ENCODE measurements at places on chromosomes 3 and 15.

- peak; percentile 96 for DNase-seq
Measured at GRCh38 chr3:195271410-195272243, 668 bp upstream of the XXYLT1 start.

- no peak for DNase-seq
Measured at GRCh38 chr15:98263787-98264186, 303.3 kb downstream of the ARRDC4 start.

DNA sequence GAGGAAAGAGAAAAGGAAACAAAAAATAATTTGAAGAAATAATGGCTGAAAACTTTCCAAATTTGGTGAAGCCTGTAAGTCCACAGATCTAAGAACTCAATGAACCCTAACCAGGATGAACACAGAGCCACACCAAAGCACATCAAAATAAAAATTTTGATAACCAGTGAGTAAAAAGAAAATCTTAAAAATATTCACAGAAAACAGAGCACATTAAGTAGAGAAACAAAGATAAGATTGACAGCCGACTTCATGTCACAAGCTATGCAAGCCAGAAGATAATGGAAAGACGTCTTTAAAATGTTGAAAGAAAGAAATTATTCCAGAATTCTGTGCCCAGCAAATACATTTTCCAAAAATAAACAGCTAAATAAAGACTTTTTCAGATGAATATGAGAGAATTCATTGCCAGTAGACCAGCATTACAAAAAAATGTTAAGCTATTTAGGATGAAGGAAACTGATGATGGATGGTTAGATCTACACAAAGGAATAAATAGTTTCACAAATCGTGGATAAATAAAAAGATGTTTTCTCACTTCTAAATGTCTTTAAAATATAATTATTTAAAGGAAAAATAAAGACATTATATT, 140.2 kb upstream of the SKOR1 start:
- DNase-seq, result no peak

GRCh38 chr3:43733459-43734384, 43.0 kb downstream of the ABHD5 start:
- DNase-seq, result no peak

DNA sequence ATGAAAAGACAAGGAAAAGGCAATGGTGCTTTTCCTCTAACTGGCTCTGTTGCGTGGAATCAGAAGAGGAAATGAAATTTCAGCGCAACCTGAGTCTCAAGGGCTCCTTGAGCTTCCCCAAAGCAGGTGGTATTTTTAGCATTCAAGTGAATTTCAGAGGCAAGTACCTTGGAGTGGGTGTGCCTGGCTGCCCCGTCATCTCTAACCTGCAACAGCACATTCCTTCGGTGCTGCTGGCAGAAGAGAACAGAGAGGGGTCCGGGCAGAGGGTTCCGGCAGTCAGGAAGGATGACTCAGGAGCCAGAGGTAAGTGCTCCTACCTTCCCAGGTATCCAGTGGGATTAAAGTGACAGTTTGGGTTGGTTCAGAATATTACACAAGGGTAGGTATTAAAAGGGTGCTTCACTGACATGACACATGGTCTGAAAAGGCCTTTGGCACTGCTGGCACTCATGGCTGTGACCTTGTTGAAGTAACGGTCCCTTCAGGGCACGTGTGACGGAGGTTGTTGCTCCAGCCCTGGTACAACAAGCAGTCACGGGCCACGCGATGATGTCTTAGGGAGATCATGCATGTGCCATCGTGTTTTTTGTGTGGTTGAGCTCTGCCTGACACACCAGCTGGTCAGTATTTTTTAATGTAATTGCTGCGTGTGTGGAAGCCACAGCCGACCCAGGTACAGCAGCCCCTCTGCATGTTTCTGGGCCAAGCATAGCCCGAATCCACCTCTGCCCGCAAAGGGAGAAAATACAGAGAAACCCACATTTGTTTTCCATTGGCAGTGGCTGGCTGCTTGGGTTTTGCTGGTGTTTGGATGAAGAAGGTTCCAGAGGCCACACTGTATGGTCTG, 75.7 kb downstream of the LRRK1 start:
- no peak for DNase-seq

GRCh38 chr3:166291186-166291955, 454.1 kb upstream of the BCHE start:
- DNase-seq, result no peak

All from activated CD4-positive, alpha-beta T cell treated with anti-CD3 and anti-CD28 coated beads for 36 hours (primary cell).